Liver (tissue), 10 donors: ENCODE measurements at places on chromosomes 16 and 17.

GRCh38 chr17:55158439-55158838, 106.3 kb upstream of the HLF start:
- no peak for DNase-seq

GRCh38 chr16:75626806-75627205, 3.7 kb upstream of the ADAT1 start:
- DNase-seq, result no peak

DNA sequence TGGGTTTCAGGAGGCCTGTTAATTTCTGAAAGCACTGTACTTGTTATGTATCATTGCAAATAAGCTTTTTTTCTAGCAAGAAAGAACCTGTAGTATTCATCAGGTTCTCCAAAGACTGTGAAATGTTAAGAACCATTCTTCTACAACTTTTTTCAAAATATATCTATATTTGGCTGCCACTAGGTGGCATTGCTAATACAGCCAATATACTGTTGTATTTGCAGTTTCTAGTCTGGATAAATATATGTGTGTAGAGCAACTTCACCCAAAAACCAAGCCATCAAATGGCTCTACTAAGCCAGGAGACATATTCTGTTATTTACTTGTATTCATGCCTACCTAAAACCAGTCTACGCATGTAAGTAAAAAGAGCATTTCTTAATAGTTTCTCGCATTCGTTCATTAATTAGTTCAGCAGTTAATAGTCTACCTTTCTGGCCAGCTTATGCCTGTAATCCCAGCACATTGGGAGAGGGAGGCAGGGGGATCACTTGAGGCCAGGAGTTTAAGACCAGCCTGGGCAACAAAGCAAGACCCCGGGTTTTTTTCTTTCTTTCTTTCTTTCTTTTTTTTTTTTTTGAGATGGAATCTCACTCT, 39.5 kb downstream of the VMP1 start:
- DNase-seq, result no peak

- no peak for DNase-seq
Observed at GRCh38 chr17:3679531-3680126, 11.0 kb downstream of the EMC6 start.

GRCh38 chr17:34375426-34375997, 12.5 kb upstream of the CCL1 start:
- no peak for DNase-seq

- DNase-seq, result no peak
Observed at GRCh38 chr17:69961501-69962145, 113.4 kb upstream of the KCNJ16 start.

DNA sequence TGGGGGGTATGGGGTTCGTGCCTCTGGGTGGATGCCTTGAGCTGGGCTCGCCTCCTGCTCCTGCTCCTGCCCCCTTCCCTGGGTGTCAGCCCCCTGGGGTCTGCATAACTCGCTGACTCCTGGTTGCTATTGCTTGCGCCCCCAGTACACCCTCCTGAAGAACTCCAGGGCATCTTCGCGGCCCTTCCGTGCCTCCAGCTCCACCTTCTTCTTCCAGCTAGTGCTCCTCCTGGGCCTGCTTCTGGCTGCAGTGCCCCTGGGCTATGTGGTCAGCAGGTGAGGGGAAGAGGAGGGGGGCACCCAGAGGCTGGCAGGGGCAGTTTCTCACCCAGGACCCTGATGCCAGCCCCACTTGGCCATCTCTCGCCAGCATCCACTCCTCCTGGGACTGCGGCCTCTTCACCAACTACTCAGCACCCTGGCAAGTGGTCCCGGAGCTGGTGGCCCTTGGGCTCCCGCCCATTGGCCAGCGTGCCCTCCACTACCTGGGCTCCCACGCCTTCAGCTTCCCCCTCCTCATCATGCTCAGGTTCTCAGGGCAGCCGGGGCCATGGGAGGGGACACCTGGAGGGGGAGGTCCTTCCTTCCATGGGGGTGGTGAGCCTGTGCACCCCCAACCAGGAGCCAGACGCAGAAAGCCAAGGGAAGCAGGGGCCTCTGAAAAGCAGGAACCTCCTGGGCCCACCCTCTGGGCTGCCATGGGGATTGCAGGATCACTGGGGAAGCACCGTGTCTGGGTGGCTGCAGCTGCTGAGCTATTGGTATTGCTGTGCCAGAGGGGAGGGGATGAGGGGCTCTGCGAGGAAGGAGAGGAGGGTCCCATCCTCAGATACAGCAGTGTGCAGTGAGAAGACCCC, 7.8 kb upstream of the C17orf99 start:
- DNase-seq, result peak; percentile 35

GRCh38 chr17:2398655-2399571, 1.9 kb downstream of the MNT start:
- no peak for DNase-seq

GRCh38 chr17:52149626-52150025, 8.9 kb downstream of the CA10 start:
- DNase-seq, result no peak
